ENCODE measurements at places on chromosomes 13 and 19. TPM values are rescaled to one million over a fixed set of nuclear protein-coding genes. Genes with fewer than 3 reads are reported as not detected.

DNA sequence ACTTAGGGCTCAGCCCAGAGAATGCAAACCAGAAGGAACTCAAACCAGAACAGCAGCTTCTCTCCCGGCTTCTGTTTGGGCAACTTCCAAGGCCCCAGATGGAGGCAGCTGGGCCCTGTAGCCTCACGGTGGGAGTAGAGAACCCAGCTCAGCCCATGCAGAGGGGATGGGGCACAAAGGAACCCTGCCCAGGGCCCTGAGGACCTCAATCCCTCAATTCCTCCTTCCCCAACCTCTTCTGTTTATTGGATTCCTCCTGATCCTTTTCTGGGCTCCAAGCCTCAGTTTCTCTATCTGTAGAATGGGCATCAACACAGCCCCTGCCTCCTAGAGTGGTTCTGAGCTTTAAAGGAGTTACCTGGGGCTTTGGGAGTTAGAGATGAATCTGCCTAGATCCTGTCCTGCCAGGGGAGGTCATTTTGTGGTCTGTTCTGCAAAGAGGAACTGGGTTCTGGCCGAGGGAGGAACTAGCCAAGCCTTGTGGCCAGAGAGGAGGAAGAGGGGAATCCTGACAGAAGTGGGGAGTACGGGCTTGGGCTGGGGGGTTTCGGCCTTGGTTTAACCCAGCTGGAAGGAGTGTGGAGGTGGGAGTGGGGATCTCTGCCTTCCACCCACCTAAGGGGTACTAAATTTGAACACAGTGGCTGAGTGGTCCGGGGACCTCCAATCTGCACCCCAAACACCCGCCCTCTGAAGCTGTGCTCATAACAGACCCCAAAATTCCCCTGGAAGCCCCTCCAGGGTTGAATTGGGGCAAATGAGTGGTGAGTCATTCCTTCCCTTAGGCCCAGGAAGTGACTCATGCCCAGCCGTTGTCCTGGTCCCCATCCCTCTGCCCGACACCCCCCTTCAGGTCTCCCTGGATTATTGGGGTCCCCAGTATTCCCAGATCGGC lies 2.7 kb downstream of the ADGRE5 start:
- DNase-seq: no peak

- DNase-seq: no peak
These were observed 41.3 kb downstream of the ALOX5AP start for GRCh38 chr13:30776661-30777060.

Gene ZNF723
- total RNA-seq: not detected

DNA sequence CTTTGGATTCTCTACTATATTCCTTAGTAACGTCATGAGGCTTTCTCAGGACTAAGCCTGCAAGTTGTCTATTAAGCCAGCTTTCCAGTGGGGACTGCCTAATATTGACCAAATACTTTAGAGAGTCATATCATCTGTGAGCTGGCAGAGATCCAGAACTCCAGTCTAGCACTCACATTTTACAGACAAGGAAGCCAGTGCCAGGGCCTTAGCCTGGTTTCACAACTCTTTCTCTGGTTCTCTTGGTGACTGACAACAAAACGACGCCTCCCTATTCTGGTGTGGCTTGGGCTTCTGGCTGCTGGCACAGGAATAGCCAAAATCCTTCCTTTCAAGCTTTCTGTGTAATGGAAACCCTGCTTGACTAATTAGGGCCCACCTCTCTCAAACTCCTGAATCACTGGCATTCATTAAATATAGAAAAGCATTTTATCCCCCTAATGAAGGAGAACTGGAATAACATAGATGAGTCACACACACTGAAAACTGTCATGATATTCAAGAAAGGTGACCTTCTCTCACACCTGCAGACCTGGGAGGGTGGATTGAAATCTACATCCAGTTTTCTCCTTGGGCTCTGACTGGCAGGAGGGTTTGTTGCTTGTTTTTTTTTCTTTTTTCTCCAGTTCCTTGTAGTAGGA lies 75.2 kb upstream of the UBL3 start:
- DNase-seq: no peak

- peak; percentile 86 for DNase-seq
These were observed 2.1 kb upstream of the PCDH8 start for GRCh38 chr13:52850396-52851136.

GRCh38 chr13:80168089-80168850 lies 172.7 kb downstream of the SPRY2 start:
- DNase-seq: no peak

Gene GAPDHS
- not detected for total RNA-seq

GRCh38 chr19:33664744-33665143 lies 43.0 kb downstream of the CHST8 start:
- DNase-seq: no peak

DNA sequence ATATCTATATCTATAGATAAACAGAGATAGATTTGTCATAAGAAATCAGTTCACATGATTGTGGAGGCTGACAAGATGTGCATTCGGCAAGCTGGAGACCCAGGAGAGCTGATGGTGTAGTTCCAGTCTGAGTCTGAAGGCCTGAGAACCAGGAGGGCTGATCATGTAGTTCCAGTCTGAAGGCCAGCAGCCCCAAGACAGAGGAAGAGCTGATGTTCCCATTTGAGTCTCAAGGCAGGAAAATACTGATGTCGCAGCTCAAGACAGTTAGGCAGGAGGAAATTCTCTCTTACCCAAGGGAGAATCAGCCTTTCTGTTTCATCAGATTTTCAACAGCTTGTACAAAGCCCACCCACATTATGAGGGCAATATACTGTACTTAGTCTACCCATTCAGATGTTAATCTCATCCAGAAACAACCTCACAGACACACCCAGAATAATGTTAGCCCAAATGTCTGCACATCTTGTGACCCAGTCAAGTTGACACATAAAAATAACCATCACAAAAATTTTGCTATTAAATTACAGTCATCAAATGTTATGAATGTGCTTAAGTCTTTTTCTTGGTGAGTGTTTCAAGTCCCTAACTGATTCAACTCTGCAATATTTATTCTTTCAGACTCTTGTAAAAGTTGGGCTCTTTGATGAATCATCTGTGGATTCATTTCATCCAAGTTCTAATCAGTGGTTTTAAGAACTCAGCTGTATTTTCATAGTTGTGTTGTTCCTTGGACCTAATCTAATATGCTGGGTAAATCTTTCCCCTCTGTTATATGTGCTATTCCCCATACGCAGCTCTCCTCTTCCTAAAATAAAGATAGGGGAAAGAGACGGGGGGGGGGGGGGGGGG lies 22.7 kb upstream of the LRCH1 start:
- DNase-seq: no peak

DNA sequence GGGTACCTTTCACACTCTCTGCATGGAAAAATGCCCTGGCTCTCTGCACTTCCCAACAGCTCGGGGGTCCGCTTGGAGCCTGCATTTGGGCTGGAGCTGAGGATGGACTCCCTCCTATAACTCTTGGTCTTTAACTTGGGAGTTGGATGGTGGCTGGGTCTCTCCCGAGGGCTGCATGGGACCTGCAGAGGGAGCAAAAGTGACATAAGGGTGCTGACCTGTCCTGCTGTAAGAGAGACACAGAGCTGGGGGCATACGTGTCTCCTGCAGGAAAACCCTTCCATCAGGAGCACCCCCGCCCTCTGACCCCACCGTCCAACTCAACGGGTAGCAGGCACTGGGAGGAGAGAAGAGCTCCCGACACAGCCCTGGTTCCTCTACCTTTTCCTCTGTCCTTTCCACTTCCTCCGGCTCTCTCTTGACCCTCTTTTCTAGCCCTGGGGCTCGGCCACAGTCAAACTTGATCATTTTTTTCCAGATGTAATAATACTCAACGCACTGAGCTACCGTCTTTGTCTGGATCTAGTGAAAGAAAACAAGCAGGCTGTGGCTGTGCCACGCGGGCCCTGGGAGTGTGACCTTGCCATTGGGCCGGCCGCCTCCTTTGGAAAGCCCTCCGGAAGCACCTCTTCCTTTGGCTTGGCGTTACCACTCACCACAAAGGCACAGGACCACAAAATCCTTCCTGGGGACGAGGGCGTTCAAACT lies 6.8 kb upstream of the NAPA start:
- DNase-seq: no peak

- DNase-seq: no peak
These were observed 38.3 kb downstream of the PEX11G start for GRCh38 chr19:7450243-7451223.

DNA sequence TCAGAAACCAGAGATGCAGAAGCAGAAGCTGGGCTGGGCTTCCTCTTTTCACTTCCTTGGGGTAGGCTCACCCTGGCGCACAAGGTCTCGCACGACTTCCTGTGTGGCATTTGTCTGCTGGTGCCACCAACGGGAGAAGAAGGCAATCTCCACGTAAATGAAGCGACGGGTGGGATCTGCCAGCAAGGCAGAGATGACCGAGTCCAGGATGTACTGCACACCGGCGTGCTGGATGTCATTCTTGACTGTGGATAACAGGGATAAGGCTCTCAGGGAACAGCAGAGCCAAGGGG lies 1.3 kb downstream of the MAN2B1 start:
- no peak for DNase-seq

Gene TLE6
- 21.0 TPM for total RNA-seq

DNA sequence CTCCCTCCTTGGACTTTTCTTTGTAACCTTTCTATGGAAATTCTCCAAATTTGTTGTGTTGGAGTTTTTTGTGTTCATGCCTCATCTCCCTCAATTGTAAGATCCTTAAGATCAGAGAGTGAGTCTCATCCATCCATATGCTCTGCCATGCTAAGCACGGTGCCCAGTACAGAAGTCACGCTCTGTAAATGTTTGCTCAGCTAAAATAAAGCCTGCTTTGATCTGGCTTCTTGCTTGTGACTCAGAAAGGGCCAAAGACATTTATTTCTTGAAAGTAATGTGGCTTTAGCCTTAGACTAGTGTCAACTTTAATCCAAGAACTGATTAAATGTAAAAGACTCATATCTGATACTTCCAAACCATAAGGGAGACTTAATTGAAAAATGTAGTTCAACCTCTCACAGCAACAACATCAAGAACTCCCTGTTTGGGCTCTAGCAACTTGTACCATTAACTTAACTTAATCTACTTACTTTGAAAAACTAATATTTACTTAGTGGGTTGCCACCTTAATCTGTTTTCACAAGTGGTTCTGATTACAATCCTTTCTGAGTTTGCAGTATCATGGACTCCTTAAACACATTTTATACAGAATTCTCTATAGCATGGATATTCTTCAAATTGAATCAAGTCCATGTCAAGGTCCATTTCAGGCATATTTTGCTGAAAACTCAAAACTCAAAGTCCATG lies 100.2 kb downstream of the KL start:
- DNase-seq: no peak

Gene TFDP1
- total RNA-seq: 58.2 TPM

Gene MBOAT7
- 91.5 TPM for total RNA-seq

DNA sequence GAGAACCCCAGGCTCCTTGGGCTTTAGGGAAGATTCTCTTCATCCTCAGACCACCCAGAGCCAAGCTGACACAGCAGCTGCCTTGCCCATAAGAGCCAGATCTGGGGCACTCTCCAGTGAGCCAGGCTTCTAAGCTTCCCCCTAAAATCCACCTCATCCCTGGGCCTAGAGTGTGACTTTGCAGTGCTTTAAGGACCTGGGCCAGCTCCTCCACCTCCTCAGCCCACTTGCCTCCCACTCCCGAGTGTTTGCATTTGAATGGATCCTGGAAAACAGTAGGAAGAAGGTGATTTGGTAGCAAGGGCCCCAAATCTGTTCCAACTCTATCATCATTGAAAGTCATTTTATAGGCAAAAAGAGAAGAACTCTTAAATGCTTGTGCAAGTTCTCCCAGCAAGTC lies 108.7 kb upstream of the UBL3 start:
- no peak for DNase-seq

DNA sequence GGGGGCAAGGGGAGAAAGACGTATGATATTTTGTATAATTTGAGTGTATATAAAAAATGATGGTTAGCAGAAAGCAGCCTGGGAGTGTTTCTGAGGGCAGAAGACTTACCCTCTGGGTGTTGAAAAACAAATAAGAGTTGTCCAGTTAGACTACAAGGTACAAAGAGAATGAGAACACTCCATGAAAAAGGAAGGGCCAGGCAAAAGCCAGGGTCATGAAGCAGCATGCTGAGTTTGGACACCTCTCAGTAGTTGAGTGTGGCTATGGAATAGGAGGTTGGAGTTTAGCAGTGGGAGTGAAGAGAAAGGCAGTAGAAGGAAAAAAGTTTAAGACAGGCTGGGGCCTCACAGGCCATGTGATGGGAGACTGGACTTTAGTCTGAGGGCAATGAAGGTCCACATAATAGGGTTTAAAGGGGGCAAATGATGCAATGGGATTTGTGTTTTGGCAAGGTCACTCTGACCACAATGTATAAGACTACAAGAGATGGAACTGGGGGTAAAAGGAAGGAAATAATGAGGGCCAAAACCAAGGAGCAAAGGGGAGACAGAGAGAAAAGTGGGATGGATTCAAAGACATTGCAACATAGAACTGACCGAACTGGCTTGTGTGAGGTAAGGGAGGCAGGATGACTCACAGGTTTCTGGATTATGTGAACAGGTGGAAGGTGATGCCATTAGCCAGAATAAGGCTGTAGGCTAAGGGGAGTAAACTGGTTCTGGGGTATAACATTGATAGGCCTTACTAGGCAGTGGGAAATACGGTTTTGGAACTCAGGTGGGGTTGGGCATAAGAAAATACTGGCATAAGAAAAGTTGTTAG lies 76.6 kb downstream of the SERP2 start:
- no peak for DNase-seq

- DNase-seq: no peak
These were observed 32.4 kb downstream of the HPN start for GRCh38 chr19:35073941-35074340.

GRCh38 chr19:6705931-6706632 lies 14.4 kb downstream of the C3 start:
- no peak for DNase-seq

DNA sequence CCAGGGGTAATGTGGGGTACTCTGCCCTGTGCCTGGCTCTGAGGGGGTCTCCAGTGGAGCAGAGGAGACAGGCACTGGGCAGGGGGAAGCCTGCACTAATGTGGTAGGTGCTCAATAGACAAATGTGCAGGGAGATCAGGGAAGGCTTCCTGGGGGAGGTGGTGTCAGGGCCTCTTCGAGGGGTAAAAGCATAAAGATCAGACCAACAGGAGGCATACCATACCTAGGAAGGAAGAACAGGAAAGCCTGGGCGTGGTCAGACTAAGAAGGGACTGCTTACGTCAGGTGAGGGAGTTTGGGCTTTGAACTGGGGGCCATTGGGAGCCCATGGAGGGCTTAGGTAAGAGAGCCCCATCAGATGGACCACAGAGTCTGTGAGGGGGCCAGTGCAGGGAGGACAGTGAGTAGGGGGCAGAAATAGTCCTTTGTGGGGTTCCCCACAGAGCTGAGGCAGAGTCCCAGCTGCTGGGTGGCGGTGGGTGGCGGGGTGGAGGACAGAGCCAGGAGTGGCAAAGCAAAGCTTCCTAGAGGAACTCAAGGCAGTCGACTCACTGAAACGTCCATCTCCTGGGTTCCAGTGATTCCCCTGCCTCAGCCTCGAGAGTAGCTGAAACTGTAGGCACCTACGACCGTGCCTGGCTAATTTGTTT lies 8.8 kb downstream of the PRR36 start:
- no peak for DNase-seq

Gene TPTE2
- not detected for total RNA-seq

Measured in progenitor cell of endocrine pancreas (in vitro differentiated cells).